Ascending aorta (tissue), 2 donors: ENCODE measurements at places on chromosomes 12 and 14. TPM values are rescaled to one million over a fixed set of nuclear protein-coding genes. Genes with fewer than 3 reads are reported as not detected.

FGD4 gene
- total RNA-seq: 47.5 TPM

PEX5 gene
- total RNA-seq: 61.7 TPM

DNA sequence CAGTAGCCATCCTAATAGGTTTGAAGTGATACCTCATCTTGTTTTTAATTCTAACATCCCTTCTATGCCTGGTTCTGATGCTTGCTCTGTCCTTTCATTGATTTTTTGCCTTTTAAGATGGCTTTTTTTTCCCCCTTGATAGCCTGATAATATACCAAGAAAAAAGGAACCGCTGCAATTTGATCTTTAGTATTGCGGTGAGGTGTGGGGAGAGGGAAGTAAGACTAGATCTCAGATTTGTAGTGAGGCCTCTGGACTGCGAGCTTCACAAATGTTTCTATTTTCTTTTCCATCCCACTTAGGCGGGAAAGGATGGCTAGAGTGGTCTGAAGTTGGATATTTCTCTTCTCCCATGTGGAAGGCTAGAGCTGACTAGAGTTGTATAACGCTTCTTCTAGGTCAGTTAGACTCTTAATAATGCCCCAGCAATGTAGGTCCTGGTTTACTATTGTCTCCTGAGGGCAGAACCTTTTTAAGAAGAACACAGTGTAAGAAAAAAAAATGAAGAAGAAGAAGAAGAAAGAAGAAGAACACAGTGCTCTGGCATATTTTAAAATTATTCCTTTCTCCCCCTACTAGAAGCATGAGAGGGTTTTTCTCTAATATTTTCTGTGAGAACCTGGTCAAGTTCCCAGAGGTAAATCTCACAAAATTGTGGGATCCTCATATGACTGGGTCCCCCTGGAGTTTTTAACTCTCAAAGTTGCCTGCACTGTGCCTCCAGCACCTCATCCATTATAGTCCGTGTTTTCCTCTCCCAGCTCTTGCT, 11.9 kb upstream of the KLRB1 start:
- H3K4me1 ChIP-seq: no peaks in the 10 kb centered on the region
- H3K4me3 ChIP-seq: no peak overlapping the region
- H3K27ac ChIP-seq: no peak overlapping the region
- DNase-seq: no peak

VDR gene
- 13.1 TPM for total RNA-seq

- no peaks in the 10 kb centered on the region for H3K4me1 ChIP-seq
- no peak overlapping the region for H3K27ac ChIP-seq
Measured at GRCh38 chr14:39766397-39767000, 334.3 kb upstream of the FBXO33 start.

DNA sequence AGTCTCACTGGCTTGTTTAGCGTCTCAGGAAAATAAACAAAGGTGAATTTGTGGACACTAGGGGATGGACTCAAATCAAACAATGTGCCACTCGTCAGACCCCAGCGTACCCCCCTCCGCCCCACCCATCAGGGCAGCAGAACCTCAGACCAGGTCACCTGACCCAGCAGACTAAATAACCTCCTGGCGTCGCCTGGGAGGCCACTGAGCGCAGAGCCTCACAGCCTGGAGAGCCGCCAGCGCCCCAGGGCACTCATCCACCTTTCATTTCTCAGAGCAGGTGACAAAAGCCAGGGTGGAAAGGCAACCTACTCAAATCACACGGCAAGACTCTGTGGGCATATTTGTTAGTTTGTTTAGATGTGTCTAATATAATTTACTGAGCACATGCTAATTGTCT, 100.9 kb downstream of the DICER1 start:
- no peak for DNase-seq
- H3K4me1 ChIP-seq: no peaks in the 10 kb centered on the region
- no peaks in the 10 kb centered on the region for H3K36me3 ChIP-seq
- no peaks in the 10 kb centered on the region for H3K27me3 ChIP-seq

NPFF gene
- total RNA-seq: 2.8 TPM

DNA sequence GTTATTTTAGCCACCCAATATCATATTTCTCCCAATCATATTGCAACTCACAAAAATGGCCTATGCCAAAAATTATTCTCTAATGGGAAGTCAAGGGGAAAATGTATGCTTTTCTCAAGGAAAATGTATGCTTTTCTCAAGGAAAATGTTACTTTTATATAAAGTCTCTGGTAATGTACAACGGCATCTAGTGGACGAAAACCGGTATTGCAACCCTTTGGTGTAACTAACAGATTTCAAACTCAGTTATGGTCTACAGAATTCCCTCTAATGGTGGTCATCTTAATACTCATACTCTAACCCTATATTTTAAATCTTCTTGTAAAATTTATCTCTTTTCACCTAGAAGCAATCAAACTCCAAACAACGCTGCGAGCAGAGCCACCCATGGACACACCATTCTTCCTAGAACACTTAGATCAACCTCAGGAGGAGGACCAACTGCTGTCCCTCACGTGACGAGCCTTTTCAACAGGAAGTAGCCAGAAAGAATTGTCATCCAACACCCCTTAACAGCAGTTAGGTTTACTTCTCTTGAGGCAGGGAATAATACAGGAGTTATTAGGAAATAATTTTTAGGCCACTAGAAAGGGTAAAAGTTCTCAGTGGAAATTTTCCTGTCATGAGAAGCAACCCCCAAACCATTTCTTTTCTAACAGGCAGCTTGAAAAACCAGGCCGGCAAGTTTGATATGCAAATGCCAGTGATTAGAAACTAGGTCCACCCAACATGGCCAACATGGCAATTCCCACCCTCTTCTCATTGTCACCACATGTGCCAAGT, 20.1 kb downstream of the APOBEC1 start:
- H3K27me3 ChIP-seq: no peaks in the 10 kb centered on the region
- H3K4me3 ChIP-seq: no peak overlapping the region
- DNase-seq: no peak
- no peaks in the 10 kb centered on the region for H3K36me3 ChIP-seq
- H3K27ac ChIP-seq: no peak overlapping the region
- no peaks in the 10 kb centered on the region for H3K4me1 ChIP-seq

CELA1 gene
- total RNA-seq: not detected

GRCh38 chr12:118827047-118827446, 154.3 kb upstream of the SRRM4 start:
- H3K27ac ChIP-seq: no peak overlapping the region
- no peak overlapping the region for H3K4me3 ChIP-seq
- H3K4me1 ChIP-seq: no peaks in the 10 kb centered on the region
- DNase-seq: no peak

- no peaks in the 10 kb centered on the region for H3K4me1 ChIP-seq
- no peak overlapping the region for H3K4me3 ChIP-seq
- H3K36me3 ChIP-seq: no peaks in the 10 kb centered on the region
- H3K27me3 ChIP-seq: no peaks in the 10 kb centered on the region
- no peak for DNase-seq
Measured at GRCh38 chr14:23513818-23514643, 37.5 kb downstream of the ZFHX2 start.

DNA sequence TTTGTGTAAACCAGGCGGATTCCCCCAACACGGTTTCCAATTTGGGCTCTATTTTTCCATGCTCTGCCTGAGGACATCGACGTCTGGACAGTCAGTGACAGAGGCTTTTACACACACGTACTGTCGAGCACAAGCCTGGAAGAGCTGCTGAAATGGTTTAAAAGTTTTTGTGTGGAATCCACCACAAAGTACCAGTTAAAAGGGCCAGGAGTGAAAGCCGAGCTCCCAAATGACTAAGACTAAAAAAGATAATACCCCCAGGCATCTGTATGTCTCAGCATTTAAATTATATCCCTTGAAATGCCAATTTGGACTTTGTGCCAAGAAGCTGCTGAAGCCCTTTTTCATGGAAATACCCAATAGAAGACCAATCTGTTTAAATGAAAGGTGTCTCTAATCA, 173.2 kb downstream of the EGLN3 start:
- no peaks in the 10 kb centered on the region for H3K4me1 ChIP-seq
- no peaks in the 10 kb centered on the region for H3K36me3 ChIP-seq
- no peak for DNase-seq
- no peaks in the 10 kb centered on the region for H3K27me3 ChIP-seq
- no peak overlapping the region for H3K27ac ChIP-seq
- H3K4me3 ChIP-seq: no peak overlapping the region

- H3K27ac ChIP-seq: peak within 1 kb of the TSS; percentile 100
- DNase-seq: peak; percentile 83
- peaks cover 18% of the 10 kb centered on the region for H3K36me3 ChIP-seq
- peaks cover 22% of the 10 kb centered on the region for H3K4me1 ChIP-seq
- H3K27me3 ChIP-seq: no peaks in the 10 kb centered on the region
Measured at GRCh38 chr14:68792979-68793733, at the start of gene ZFP36L1. TSS of gene ZFP36L1 (minus strand) at chr14:68793067. CDS start at chr14:68792938, 129 bp downstream.
